GM12865 (cell line): ENCODE measurements at places on chromosomes 7 and 10.

DNA sequence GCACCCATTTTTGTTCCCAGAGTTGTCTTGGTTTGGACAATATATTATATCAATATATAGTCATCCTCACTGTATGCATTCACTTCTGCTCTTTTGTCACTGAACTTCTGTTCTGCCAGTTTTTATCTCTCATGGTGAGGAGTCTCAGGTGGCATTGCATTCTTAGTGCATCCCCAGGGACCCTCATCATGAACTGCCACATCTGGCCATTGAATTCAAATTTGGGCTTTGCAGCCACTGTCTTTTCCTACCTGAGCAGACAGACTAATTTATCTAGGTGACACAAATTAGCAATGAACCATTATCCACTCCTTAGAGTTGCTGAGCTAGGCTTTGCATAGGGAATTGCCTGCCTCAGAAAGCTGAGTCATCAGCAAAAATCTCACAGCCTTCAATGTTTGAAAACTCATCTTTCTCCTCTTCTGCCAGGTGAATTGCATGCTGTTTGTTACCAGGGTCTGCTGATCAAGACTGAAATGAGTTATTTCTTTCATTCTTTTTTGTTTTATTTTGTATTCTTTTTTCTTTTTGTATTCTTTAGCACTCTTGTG is 316.8 kb upstream of the MTPN start:
- no peak for DNase-seq

GRCh38 chr7:65216469-65216868 is 157.2 kb upstream of the ZNF92 start:
- peak; percentile 76 for DNase-seq

DNA sequence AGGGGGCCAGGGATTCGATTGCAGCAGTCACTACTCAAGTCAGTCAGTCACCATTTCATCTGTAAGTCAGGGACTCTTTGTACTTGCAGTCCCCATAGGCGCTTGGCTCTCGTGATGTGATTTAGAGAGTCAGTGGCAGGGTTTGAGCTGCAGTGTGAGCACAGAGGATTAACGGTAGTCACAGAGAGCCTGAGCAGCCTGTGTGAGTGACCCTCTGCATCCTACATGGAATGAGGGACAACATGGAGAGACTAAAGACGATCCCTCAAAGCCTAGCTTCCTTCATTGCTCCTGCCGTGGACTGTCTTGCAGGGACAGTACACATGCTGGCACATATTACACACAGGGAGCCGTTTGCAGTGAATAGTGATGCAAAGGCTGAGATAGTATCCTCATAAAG is 56.3 kb downstream of the PRPF18 start:
- no peak for DNase-seq

DNA sequence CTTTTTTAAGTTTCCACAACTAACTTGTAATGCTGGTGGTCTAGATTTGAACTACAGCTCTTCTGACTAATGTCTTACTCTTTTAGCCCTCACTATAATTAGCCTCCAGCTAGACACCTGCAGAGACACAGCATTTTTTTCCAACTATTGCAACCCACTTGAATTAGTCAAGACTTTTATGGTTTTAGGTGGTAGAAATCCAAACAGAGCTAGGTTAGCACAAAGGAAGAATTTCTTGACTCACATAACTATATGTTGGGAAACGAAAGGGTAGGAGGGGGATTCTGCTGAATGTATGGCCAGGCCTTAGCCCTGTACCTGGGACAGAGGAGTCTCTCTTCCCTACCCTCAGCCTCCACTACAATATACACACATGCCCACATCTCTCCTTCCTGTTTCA is 586.1 kb downstream of the INHBA start:
- no peak for DNase-seq

DNA sequence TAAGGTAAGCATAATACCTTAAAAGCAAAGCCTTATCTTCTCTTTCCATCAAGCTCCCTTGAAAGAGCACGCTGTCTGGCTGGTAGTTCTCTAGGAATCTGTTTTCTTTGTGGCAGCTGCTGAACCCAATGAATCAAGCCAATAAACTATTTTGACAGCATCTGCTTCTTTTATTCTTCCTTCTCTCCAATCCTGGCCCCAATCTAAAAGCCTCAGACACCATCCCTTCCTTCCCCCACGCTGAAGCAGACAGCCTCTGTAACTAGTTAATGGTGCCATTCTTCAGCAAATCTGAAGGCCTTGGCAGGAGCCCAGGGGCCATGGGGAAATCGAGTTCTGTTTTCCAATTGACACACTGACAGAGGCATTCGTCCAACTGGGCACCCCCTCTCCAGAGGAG is 186.6 kb upstream of the LYZL1 start:
- no peak for DNase-seq

GRCh38 chr7:133051066-133051465 is 30.8 kb downstream of the CHCHD3 start:
- peak; percentile 12 for DNase-seq

- DNase-seq, result no peak
Measured at GRCh38 chr10:131085091-131085860, 226.2 kb downstream of the TCERG1L start.

DNA sequence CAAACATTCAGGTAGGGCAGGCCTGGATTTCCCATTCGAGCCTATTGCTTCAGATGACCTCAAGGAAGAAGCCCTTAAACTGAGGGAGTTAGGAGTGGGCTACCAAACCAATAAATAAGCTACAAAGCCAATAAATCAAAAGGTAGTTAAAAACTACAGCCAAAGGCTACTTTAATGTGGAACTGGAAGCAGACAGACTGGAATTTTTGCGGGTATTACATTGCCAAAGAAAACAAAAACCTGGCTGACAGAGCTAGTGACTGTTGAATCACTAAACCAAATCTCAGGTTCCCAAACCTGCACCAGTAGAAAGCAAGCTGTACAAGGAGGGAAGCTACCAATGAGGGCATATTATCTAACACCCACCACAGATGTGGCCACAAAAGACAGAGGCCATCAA is 315.6 kb downstream of the GRM8 start:
- DNase-seq, result no peak

- no peak for DNase-seq
Measured at GRCh38 chr10:60419249-60419648, 29.6 kb upstream of the ANK3 start.

DNA sequence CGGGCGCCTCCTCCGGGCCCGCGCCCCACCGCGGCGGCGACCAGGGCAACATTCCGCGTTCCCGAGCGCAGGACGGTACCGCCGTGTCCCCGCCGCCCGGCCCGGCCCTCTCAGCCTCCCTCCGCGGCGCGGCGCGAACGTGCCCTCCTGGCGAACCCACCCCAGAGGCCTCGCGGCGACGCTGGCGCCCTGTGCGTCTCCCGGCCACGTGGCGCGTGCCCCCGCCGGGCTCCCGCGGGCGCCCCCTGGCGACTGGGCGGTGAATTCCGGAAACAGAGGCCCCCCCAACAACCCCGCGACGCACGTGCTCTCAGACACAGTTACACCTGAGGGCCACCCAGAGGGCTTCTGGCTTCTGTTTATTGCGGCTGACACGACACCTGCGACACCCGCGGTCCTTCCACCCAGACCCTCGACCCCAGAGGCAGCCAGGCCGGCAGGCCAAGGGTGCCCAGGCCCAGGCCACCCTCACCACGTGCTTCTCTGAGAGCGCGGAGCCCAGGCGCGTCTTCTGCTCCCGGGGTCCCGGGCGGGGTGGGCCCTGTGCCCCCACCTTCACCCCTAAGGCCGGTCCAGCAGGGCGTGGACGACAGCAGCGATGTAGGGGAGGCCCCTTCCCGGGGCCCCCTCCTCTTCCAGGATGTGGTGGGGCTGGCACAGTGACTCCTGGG is at the start of gene SAP25:
Gene SAP25, minus strand, starts transcription at position 210 of the 671 bp plus-strand sequence. Its CDS starts 158 bp downstream, at position 52.
- no peak for DNase-seq

GRCh38 chr10:25933653-25934608 is at the start of gene MYO3A:
Gene MYO3A (plus strand): TSS chr10:25934229. CDS start chr10:25952111, 17,882 bp downstream.
- no peak for DNase-seq

DNA sequence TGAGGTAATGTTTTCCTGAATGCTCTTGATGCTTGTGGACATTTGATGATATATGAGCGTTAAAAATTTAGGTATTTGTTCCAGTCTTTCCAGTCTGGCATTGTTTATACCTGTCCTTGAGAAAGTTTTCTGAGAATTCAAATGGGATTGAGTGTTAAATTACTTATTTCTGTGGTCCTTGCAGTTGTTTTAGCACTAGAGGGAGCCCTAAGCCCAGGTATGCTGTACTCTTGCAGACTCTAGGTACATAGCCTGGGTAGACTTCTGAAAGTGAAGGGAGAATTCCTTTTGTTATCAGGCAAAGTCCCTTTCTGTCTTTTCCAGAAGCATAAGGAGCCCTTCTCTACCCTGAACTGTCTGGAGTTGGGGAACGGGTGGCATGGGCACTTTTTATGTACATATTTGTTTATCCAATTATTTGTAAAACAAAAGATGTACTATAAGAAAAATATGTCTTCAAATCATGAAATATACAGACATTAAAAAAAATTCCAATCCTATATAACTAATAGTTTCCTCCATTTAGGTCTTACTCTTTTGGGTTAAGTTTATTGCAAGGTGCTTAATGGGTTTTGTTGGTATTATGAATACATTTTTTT is 262.1 kb downstream of the ATRNL1 start:
- DNase-seq, result peak; percentile 73

- no peak for DNase-seq
Measured at GRCh38 chr7:131404226-131404911, 76.7 kb downstream of the MKLN1 start.

GRCh38 chr7:1854866-1855724 is 185.0 kb downstream of the ELFN1 start:
- no peak for DNase-seq

GRCh38 chr10:32055478-32056135 is 618 bp downstream of the KIF5B start:
- DNase-seq, result peak; percentile 70

GRCh38 chr7:120949998-120950538 is 509 bp upstream of the ING3 start:
- DNase-seq, result no peak

- peak; percentile 58 for DNase-seq
Measured at GRCh38 chr7:134669845-134670373, 23.3 kb downstream of the BPGM start.

GRCh38 chr7:130943981-130944380 is 210.0 kb upstream of the KLF14 start:
- DNase-seq, result no peak

DNA sequence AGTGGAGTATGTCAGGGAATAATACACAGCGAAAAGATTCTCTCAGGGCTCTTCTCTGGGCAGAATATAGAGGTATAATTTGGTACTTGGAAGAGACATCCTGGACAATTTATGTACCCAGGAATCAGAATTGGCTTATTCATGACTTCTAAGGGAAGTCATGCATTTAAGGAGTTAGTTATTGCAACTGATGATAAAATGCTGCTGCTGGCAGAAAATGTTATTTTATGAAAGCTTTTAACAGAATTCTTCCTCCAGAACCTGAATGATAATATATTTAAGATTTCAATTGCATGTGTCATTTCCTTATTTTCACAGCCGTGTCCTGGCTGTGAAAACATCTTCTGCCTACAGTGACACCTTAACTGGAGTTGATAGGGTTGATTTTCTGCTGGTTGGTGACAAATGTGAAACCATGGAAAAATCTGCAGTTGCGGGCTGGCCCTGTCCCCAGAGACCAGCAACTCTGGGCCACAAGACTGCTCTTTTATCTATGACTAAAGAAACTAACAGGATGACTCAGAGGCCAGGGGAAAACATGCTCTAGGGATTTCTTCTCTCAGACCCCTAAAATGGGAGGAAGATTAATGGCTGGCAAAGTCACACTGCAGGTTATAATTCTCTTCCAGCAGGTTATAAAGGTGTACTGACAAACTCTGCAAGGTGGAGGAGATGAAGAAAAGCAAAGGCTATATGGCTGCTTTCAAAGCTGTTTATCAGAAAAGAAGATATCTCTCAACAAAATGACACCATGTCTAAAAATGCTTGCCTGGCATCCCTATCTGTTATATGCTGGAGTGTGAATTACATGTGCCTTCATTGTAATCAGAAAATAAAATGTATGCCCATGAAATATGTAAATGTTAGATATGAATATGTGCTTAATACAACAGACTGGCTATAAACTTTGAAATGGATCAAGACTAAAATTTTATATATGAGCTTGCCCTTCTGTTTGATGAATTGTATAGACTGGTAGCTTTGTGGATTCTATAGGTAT is 12.1 kb upstream of the TRUB1 start:
- DNase-seq, result peak; percentile 44

DNA sequence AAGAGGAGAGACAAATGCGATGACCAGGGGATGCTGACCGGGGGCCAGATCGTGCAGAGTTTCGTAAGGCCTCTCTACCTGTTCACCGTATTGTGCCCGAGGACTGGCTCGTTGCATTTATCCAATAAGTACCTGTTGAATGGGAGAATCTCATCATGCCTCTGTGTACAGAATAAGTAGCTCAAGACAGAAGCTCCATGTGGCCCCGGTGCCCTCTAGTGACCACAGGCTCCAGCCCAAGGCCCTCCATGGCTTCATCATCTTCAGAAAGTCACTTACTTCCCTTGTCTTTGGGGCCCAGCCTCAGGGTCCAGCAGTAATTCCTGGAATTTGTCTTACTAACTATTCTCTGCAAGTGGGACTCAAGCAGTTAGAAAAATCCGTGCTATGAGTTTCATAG is 151.0 kb downstream of the CHN2 start:
- peak; percentile 5 for DNase-seq

GRCh38 chr7:24135003-24135817 is 148.8 kb upstream of the NPY start:
- peak; percentile 76 for DNase-seq

DNA sequence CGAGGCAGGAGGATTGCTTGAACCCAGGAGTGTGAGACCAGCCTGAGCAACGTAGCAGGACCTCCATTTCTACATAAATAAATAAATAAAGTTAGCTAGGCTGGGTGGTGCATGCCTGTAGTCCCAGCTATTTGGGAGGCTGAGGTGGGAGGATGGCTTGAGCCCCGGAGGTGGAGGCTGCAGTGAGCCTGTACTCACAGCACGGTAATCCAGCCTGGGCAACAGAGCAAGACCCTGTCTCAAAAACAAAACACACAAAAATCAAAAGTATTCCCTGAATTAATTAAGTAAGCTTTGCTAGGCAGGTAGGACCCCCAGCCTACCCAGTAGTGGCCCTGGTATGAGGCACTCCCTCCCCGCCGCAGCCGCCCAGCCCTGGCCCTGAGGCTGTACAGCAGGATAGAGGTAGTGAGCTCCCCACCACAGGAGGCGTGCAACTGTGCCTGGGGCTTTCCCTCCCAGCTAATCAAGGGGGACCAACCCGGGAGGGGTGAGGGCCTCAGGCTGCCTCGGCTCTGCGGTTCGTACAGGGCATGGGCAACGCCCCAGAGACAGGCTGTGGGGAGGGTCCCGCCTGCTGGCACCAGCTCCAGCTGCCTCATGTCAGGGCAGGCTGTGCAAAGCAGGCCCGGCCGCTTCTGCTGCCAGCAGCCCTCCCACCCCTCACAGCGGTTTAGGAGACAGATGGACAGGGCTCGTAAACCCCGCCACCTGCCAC is 1.0 kb upstream of the CYP2W1 start:
- DNase-seq, result no peak
